ENCODE measurements at places on chromosomes 16 and 17.

DNA sequence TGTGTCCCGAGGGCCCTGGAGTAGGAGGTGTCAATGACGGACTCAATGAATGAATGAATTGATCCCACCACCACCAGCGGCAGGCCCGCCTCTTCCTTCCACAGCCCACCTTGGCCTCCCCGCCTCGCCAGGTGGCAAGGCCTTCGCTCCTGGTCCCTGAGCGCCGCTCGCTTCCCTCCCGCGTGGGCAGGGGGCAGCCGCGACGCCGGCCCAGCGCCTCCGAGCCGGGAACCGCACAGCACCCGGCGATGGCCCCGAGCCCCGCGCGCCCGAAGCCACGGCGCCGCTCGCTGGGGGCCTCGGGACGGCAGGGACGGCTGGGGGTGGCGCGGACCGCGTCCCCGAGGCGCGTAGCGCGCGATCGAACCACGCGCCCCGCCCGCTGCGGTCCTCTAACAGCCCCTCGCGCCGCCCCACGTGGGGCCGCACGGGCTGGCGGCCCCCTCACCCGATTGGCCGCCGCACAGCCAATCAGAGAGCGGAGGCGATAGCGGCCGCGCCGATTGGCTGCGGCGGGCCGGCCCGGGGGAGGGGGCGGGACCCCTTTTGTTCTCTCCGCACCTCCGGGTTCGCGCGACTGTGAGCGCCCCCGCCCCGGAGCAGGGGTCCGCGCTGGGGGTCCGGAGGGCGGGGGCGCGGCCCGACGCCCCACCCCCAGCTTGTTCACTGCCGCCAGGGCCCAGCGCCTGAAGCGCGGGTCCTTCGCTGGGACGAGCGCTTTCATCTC is 31.4 kb downstream of the ACTG1 start:
- peak; percentile 55 for DNase-seq

DNA sequence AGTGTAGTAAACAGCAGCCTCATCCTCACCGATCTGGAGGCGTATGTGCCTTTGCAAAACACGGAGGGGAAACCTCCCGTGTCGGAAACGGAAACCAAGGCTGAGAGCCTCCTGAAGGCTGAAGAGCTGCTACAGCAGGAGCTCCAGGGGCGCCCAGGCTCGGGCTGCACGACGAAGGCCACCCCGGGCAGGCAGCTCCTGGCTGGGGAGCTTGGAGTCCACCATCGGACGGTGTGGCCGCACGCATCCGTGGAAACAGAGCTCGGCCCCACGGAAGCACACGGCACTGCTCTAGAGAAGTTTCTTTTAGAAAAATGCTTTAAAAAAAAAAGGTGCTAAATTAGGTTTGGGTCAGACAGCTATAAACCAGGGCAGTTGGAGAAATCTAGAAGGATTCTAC is 71.5 kb downstream of the ZNF778 start:
- no peak for DNase-seq

DNA sequence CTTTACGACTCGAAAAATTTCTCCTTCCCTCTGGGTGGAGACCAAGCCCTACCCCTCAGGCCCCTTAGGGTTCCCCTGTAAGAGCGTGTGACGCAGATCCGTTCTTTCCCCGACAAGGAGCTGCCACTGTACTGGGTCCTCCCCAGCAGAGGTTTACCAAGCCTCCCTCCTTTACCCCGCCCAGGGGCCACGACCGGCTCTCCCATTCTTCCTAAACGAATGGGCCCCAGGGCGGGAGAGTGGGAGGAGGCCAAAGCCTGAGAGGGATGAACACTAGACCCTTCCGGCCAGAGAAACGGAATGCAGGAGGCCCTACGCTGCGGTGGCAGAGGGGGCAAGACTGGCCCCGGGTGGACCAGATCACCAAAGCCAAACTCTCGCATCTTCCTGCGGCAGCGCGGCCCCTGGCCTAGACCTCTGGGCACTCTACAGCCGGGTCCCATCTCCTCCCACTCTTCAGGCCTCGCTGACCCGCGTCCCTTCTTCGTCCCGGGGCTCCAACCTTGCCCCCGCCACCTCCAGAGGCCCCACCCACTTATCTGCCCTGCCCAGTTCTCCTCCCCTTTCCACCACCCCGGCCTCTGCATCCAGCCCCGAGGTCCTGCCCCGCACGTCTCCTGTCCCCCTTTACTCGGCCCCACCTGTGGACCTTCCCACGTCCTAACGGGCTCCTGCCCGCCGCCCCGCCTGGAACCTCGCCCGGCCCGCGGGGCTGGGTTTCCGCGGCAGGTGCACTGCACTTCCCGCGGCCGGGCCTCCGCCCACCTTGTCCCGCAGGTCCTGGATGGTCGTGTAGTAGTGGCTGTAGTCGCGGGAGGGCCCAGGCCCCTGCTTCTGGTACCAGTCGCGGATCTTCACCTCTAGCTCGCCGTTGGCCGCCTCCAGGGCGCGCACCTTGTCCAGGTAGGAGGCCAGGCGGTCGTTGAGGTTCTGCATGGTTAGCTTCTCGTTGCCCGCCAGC is 765 bp downstream of the KRT19 start:
- no peak for DNase-seq

- peak; percentile 34 for DNase-seq
Observed at GRCh38 chr17:2192367-2193057, 111.1 kb downstream of the SMG6 start.

DNA sequence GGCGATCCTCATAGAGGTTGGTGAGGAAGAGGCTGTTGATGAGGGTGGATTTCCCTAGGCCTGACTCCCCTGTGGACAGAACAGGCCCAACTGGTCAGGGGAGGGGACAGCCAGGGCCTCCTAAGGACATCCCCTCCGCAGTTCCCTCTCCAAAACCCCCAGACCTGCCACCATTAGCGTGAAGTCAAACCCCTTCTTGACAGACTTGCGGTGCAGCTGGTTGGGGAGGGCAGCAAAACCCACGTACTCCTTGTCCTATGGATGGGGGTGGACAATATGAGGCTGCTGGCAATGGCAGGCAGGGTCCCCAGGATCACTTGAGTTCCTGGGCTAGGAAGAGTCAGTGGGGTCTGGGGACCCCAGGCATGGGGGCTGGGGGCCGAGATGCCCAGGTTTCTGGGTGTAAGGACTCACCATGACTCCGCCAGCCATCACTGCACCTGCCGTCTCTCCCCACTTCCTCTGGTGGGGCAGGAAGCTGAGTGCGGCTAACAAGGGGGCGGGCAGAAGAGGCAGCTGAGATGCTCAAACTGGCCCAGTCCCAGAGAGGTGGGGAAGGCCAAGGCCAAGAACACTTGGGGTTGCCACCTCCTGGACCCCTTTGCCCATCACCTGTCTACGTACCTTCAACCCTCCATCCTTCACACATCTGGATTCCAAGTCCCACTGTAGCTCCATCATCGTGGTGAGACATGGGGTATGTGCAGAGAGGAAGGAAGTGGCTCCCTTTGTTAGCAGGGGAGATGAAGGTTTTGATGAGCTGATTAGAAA is at the start of gene SEPTIN1:
Gene SEPTIN1, minus strand, starts transcription at position 451 of the 771 bp plus-strand sequence. Its CDS starts 19 bp downstream, at position 432.
- DNase-seq = peak; percentile 50

GRCh38 chr16:89658221-89658879 is 714 bp downstream of the SPATA33 start:
- DNase-seq = no peak

- DNase-seq = no peak
Observed at GRCh38 chr17:1087381-1088241, 90.7 kb downstream of the TIMM22 start.

DNA sequence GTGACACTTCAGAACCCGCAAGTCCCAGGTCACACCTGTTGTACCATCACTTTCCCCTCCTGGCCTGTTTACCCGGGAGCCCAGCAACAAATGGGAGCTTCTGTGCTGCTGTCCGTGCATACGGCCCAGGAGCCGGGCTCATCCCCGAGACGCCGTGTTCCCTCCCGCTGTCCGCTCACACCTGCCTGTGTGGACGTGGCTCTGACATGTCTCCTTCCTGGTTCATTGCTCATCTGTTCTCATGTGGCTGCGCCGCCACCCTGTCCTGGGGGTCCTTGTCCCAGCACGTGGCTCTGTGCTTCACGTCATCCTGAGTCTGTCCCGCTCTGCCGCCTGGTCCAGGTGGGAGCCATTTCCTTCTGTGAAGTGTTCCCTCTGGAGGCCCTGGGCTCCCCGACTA is 37.9 kb downstream of the TBCD start:
- DNase-seq = no peak

DNA sequence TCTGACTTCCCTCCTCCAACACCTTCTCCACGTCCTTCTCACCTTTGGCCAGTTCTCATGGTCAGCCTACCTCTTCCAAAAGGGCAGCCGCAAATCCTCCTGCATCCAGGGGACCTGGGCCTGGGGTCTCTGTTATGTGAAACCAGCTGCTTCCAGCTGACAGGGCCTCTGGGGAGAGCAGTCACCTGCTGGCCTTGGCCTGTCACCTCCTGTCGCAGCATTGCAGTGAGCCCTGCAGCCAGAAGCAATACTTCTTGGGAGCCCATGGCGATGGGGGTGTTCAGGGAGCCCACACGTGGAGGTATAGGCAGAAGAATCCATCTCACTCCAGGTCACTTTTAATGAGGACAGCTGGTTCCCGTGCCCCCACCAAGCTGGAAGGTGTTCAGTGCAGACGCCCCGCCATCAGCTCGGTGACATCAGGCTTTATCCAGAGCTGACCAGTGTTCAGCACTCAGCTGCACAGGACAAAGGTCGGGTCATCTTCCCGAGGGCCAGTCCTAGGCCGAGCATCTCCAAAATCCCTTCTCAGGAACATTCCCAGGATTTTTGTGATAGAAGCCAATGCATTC is 1.7 kb upstream of the SLC47A2 start:
- no peak for DNase-seq

DNA sequence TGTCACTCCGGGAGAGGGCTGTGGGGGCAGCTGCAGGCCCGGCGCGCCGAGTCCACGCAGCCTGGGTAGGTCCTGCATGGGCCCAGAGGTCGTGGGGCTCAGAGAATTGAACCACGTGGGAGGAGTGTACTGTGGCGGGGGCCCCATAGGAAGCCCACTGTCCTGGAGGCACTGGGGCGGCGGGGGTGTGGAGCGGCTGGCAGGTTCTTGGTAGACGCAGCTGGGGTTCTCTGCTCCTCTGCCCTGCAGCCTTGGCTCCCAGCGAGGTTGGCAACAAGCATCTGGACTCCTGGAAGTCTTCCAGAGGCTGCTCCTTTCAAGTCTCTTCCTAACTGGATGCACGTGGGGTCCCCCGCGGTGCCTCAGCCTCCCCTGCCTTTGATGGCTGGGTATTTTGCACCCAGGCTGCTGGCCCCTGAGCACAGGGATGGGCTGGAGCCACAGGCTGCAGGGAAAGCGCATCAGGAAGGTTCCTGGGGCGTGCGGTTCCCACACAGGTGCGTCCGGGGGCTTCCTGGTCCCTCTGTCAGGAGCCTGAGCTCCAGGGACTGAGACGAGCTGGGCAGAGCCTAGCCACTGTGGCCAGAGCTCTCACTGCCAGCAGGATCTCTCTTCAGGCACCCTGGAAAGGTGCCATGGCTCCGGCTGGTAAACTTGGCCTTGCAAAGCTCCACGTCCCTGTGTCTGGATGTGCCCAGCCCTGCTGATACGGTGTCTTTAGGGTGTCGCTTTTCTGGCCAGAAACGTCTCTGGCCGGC is 9.3 kb downstream of the KCTD5 start:
- DNase-seq = no peak

DNA sequence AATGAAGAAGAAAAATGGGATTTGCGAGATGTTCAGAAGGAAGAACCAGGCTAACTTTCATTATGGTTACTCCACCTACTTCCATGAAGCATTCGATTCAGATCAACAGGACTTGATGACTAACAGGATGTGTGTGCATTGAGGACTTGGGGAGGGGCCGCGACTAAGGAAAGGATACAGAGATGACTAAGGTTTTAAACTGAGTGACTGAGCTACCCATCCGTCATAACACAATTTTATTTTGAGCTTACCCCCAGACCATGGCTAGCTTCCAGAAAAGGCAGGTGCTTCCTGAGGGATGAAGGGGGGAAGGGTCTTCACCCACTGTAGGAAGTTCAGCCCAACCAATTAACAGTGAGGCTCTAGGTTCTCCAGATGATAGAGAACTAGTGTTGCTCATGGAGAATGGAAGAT is 2.5 kb upstream of the CDYL2 start:
- peak; percentile 15 for DNase-seq

DNA sequence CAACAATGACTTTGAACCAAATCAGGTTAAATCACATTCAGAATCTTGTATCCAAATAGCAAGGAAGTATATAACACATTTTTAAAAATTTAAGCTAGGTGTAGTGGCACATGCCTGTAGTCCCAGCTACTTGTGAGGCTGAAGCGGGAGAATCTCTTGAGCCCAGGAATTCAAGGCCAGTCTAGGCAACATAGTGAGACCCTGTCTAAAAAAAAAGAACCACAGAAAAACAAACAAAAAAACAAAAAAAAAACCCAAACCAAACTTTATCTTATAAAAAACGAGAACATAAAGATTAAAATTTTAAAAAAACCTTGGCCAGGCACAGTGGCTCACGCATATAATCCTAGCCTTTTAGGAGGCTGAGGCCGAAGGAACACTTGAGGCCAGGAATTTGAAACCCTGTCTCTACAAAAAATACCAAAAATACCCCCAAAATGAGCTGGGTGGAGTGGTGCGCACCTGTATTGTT is 11.6 kb downstream of the SUPT4H1 start:
- DNase-seq = no peak

DNA sequence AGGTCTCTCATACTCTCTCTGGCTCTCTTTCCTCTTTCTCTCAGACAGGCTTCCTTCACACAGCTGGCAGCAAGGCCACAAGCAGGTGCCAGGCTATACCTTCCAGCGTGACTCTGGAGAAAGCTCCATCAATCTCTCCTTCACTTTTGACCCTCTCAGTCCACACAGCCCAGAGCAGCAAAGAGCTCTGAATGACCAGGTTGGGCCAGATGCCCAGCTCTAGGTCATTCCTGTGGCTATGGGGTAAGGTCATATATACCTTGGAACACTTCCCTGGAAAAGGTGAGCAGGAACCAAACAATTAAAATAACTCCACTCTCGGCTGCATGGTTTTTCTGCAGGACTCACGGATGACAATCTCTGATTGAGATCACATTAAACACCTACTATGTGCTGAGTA is 8.8 kb downstream of the ADAP2 start:
- DNase-seq = no peak
